DND-41 (cell line): ENCODE measurements at places on chromosomes 3 and 15.

GRCh38 chr15:68699881-68700454 lies 120.7 kb downstream of the ANP32A start:
- no peak for DNase-seq

DNA sequence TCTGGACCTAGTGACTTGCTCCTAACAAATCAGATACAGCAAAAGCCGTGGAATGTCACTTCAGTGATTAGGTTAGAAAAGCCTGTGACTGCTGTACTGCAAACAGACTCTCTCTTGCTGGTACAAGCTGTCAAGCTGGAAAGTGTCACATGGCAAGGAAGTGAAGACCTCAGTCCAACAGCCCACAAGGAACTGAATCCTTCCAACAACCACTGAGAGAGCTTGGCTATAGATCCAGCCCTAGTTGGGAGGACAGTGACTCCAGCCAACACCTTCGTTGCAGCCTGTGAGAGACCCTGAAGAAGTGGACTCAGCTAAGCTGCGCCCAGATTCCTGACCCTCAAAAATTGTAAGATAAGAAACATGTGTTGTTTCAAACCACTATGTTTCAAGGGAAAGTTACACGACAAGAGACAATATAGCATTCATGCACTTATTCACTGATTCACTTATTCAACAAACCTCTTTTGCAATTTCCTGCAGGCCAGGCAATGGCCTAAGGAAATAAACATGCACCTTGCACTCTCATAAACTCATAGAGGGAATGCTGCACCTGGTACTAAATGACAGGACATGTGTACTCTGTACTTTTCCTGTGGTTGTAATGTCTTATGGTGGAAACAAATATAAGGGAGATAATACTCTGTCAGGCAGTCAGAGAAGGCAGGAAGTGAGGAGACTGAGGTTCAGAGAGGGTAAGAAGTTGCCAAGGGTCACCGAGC lies 142.9 kb downstream of the CADPS start:
- no peak for DNase-seq

DNA sequence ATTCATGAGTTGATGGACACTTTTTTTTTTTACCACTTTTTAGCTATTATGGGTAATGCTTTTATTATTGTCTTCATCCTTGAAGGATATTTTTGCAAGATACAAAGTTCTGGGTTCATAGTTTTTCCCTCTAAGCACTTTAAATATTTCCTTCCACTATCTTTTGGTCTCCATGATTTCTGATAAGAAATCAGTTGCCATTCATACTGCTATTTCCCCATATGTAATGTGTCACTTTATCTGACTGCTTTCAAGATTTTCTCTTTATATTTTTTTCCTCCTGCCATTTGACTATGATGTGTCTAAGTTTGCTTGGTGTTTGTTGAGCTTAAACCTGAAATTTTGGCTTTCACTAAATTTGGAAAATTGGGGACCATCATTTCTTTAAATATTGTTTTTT lies 19.3 kb downstream of the NRG4 start:
- no peak for DNase-seq

DNA sequence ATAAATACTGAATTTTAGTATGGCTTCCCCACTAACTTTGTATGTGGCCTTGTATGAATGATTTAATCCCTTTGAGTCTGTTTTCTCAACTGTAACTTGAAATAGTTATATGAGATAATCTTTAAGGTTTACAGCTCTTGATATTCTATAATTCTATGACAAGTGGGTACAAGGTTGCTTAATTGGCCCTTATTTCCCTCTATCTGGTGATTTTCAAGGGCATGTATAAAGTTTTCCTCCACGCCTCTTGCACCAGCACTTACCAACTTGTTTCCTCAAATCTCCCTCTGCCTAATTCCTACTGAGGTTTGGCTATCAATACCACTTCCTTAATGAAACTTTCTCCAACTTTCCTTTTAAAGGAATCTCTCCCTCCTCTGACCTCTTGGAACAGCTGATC lies 112.9 kb downstream of the ISL2 start:
- no peak for DNase-seq

DNA sequence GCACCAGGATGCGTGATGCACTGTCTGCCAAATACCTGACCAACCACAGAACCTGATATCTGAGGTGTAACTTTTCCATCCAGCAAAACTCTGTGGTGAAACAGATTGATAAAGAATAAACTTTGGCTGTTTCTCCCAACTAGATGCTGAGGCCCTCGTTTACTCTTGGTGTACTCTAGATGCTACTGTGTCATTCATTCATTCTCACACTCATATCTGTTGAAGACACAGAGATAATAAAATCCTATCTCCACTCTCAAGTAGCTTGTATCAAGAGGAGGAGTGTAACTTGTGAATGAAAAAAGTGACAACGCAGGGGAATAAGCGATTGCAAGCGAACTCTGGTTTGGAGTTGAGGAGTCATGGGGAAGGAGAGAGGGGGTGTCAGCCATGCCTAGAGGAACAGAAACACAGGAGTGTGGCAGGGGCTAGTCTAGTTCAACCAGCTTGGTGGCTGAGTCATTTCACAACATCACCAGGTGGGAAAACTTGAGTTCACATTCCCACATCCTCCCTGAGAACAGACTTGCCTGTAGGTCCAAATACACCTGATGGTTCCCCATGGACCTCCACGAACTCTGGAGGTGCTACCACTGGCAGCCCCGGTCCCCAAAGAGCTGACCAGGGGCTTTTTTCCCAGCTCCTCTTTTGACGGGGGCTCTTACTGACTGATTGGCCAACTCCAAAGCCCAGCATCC lies 73.3 kb upstream of the SNRK start:
- DNase-seq = no peak

GRCh38 chr3:50525191-50525910 lies 21.9 kb upstream of the CACNA2D2 start:
- DNase-seq = no peak

DNA sequence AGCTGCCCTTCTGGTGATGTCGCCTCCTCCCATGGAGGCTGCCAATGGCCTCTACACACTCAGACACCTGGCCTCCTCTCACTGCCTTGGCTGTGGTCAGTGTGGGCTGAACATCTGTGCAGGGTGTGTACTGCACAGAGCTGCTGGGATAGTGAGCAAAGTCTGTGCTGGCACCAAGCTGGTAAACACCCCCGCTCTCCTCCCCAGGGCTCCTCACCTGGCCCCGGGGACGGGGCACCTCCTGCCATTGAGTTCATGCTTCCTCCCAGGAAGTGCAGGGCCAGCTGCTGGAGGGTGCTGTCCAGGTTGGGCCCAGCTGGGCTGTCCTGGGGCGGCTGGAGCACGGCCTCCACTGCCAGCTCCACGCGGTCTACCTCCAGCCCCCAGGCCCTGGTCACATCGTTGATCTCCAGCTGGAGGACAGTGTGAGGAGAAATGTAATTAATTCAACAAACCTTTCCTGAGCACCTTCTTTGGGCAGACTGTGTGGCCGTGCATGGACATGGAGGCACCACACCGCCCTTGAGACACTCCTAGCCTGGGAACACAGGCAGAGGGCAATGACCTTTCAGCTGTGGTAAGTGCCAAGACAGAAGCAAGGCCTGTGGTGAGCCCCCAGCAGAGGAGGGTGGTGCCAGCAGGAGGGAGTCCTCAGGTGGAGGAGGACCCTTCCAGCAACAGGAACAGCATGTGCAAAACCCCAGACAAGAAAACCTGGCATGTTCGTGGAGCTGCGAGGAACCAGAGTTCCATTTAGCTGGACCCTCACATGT lies 6.8 kb downstream of the STOML1 start:
- DNase-seq = peak; percentile 37

DNA sequence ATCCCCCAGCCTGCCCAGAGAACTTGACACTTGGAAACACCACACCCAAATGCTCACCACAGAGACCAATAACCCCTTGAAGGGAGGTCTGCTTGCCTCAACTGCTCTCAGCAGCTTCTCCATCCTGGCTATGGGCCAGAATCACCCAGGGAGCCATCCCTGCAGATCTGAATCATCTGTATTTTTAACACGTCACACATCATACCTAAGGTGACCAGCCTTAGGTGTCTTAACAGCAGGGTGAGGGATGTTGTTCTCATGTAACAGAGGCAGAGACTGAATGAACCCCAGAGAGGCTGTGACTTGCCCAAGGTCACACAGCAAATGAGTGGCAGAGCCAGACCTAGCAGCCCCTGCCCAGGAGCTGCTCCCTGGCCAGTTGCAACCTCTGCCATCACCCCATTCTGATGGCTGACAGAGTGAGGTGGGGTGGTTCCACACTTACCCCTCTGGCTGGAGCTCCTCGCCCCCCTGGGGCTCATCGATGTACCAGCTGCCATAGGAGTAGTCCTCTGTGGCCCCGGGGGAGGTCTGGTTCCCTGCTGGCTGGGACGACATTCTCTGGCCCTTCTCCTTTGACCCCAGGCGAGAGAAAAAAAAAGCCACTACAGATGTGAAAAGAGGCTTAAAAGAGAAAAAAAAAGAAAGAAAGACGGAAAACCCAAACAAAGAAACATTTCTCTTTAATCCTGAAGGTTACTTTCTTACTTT lies 722 bp downstream of the STRA6 start:
- no peak for DNase-seq

DNA sequence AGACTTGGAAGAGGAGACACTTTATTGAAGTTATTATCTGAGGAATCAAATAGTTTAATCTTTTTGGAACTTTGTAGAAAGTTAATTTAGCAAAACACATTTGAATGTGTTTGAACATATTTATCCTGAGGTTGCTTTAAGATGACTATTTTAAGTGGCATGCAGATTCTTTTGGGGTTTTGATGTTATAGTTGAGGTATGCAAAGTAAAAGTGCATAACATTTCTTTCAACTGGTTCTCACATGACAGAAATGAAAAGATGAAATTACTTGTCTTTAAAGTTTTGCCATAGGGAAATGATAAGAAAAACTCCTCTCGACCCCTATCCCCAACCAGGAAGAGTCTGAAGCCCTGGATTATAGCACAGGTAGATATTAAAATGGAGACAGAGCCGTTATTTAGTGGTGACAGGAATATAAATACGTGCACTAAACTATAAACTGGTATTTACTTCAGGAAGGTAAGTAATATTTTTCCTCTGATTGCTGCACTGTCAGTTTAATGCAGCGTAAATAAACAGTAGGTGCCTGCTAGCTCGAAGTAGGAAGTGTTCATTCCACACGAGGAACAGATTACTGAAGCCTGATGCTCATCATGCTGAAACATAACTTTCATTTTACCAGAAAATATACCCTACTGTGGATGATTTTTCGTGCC lies 15.1 kb upstream of the SATB1 start:
- no peak for DNase-seq

GRCh38 chr15:51111061-51111460 lies 16.4 kb upstream of the TNFAIP8L3 start:
- DNase-seq = no peak

DNA sequence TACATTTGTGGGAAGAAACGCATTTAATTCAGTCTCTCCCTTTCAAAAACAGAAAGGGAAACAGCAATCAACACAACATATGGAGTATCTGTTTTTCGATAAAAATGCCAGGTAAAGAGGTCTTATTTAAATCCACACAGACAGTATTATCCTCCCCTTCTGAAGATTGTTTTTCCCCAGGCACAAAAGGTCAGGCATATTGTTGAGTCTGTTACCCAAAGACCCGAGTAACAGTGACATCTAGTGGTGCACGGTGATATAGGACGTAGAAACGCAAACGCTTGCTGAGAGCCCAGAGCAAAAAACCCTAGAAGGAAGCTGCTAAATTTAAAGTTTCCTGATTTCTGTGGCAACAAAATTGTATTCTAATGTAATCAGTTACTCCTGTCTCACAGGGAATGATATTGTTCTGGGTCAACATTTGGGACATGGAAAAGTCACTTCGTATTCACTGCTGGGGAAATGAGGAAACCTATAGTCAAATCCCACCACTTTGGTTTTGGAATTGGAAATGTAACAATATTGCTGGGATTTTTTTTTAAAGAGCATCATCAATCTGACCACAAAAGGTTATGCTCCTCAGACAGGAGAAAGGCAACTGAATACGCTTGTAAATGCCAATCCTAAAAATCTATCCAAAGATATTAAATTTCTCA lies 312.7 kb upstream of the CCDC54 start:
- DNase-seq = peak; percentile 85

- no peak for DNase-seq
Measured at GRCh38 chr3:183274609-183275008, 21.6 kb downstream of the B3GNT5 start.

GRCh38 chr3:79517766-79518413 lies 249.9 kb downstream of the ROBO1 start:
- no peak for DNase-seq

- DNase-seq = no peak
Measured at GRCh38 chr15:51727141-51727897, 10.1 kb downstream of the LYSMD2 start.

GRCh38 chr15:67922971-67923945 lies 83.4 kb upstream of the RNU6-1 start:
- DNase-seq = no peak

- DNase-seq = no peak
Measured at GRCh38 chr15:81301815-81302399, 22.0 kb downstream of the STARD5 start.

- no peak for DNase-seq
Measured at GRCh38 chr3:194988495-194989165, 282.3 kb downstream of the XXYLT1 start.

- no peak for DNase-seq
Measured at GRCh38 chr3:171883893-171884279, 40.7 kb downstream of the TMEM212 start.

DNA sequence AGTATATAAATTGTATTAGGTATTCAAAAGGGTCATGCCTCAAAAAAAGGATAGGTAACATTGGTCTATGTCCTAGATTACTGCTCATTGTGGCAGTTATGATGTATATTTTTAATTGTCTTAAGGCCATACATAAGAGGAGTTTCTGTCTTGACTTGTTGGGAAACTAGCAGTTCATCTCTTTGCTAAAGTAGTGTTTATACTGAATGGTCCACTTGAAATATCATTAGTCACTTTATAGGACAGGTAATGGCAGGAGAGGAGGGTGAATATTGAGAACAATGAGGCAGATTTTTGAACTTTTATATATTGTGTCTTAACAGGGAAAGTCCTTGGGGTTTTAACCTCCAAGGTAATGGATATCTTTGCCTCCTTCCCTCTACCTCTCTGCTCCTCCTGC lies 58.4 kb downstream of the TP63 start:
- DNase-seq = no peak

GRCh38 chr3:72272356-72272755 lies 487.4 kb upstream of the PROK2 start:
- DNase-seq = no peak

DNA sequence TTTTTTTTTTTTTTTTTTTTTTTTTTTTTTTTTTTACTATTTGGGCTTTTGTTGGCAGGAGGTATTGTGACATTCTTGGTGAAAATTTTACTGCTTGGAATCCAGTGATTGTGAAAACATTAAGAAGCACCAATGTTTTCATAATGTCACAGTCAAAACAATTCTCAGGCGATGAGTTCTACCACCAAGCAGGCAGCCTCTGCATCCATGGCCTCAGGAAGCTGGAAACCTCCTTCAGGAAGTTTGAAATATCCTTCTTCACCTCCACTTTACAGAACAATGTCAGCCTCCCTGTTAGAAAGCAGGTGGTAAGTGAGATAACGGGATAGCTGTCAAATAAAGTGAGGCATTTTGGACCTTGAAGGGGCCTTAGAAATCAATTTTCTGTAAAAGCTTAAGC lies 98.3 kb downstream of the MEX3B start:
- no peak for DNase-seq

GRCh38 chr3:87272718-87273341 lies 3.6 kb downstream of the POU1F1 start:
- DNase-seq = no peak
